ENCODE measurements at places on chromosomes 5 and 9. TPM values are rescaled to one million over a fixed set of nuclear protein-coding genes. Genes with fewer than 3 reads are reported as not detected.
A peak's percentile ranks its signal among the peaks of the same experiment; 100 is the strongest.

- no peak for DNase-seq
Observed at GRCh38 chr5:73997960-73998359, 372.0 kb downstream of the ARHGEF28 start.

DNA sequence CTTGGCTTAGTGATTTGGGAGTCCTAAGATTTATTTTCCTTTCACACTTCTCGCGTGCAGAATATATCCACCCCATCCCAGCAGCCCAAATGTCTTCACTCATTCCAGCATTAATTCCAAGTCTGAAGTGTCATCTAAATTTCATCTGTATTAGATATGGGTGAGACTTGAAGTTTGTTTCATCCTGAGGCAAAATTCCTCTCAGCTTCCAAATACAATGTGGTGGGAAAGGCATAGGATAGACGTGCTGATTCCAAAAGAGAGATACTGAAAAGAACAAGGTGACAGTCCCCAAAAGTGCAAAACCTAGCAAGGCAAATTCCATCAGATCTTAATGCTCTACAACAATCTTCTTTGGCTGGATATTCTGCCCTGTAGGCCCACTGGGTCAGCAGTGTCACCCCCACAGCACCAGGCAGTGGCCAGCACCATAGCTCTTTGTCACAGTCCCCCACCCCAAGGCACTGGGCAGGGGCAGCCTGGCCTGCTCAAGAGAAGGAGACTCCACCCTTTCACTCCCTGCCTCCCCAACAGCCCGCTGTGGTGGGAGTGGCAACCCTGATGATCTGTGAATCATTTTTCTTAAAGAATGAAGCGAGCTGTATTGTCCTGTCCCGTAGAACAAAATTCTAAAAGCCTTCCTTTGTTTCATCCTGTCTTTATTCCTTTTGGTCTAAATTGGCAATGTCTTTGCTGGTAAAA lies 2.7 kb upstream of the ADAM19 start:
- DNase-seq: no peak

- no peak for DNase-seq
Observed at GRCh38 chr5:163309914-163310313, 127.5 kb upstream of the CCNG1 start.

DNA sequence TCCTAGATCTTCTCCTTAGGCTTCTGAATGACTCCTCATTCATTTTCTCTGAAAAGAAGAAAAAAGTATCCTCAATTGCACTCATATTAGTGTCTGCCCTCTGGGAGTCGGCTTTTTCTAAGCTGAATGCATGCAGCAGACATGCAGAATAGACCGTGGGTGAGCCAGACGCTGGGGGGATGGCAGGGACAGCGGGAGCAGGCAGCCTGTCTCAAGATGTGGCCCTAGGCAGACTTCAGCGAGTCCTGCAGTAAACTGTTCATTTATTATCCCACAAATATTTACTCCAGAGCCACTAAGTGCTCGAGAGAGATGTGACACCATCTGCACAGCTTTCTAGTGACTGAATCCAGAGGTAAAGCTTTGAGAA lies 164.9 kb upstream of the RAI14 start:
- no peak for DNase-seq

- peak; percentile 45 for DNase-seq
Observed at GRCh38 chr5:14008819-14009311, 64.4 kb upstream of the DNAH5 start.

- DNase-seq: no peak
Observed at GRCh38 chr5:16926417-16926816, 9.7 kb downstream of the MYO10 start.

DNA sequence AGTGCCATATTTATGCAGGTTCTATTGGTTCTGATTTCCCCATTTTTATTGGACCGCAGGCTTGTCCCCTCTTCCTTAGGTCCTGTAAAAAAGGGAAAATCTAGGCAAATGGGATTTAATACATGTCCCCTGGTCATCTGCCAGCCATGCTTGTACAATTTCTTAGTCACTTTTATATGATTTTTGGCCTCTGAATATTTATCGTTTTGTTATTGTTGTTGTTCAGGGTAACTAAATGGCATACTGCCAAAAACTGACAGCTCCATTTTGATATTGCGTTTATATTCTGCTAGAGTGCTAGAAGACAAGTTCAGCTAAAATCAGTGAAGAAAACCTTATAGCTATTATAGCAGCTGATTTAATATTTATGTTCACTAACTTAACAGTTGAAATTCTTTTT lies 770.2 kb upstream of the FAM174A start:
- DNase-seq: no peak

GRCh38 chr9:99129091-99129490 lies 24.2 kb downstream of the TGFBR1 start:
- no peak for DNase-seq

- peak; percentile 67 for DNase-seq
Observed at GRCh38 chr5:76838481-76839261, 11.1 kb upstream of the S100Z start.

The FRMD3 gene
- 0.86 TPM for total RNA-seq

The SLC27A6 gene
- total RNA-seq: 0.32 TPM

The ACER2 gene
- 0.64 TPM for total RNA-seq

The CYSRT1 gene
- total RNA-seq: 0.64 TPM

Measured in fibroblast of villous mesenchyme (primary cell).